ENCODE measurements at places on chromosomes 7 and 10.

DNA sequence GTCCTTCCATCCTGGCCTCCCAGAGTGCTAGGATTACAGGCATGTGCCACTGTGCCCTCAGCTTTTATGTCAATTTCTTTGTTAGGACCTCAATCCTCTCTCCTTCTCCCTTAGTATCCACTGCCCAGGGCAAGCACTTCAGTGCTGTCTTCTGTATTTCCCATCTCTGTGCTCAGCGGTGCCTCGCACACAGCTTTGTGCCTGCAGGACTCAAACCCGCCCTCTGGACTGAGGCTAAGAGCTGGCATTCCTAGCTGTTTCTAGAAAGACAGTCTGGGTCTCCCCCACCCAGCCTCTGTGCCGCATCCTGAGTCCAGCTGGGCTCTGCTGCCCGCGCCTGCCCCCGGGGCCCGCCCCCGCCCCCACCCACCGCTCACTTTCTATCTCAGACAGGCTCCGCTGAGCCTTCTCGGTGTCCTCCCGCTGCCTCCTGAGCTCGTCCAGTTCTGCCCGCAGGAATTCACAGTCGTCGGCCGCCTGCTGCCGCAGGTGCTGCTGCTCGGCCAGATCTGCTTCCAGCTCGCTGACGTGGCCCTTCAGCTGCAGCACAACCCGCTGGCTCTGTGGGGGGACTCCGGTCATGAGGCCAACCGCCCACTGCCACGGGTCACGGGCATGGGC is 67.3 kb downstream of the SPDYE5 start:
- no peak for DNase-seq
- no peak overlapping the region for H3K27ac ChIP-seq
- H3K4me3 ChIP-seq = no peak overlapping the region
- H3K36me3 ChIP-seq = peaks cover 36% of the 10 kb centered on the region
- H3K27me3 ChIP-seq = no peaks in the 10 kb centered on the region

DNA sequence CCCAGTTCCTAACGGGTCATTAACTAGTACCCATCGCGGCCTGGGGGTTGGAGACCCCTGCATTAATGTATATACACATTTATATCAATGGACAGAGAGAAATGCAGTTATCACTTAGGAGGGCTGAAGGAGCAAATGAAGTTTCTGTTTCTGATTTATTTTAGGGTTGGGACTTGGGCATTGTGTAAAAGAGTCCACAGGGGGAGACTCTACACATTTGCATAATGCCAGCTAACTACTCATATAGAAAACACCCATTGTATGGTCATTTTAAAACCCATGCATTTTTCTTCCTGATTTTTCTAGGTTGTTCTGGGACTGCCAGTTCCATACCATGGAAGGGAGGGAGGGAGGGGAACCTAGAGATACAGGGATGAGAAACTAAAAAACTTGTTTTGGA is 23.5 kb downstream of the BCCIP start:
- no peaks in the 10 kb centered on the region for H3K4me1 ChIP-seq
- H3K27ac ChIP-seq = no peak overlapping the region
- no peak overlapping the region for H3K4me3 ChIP-seq

DNA sequence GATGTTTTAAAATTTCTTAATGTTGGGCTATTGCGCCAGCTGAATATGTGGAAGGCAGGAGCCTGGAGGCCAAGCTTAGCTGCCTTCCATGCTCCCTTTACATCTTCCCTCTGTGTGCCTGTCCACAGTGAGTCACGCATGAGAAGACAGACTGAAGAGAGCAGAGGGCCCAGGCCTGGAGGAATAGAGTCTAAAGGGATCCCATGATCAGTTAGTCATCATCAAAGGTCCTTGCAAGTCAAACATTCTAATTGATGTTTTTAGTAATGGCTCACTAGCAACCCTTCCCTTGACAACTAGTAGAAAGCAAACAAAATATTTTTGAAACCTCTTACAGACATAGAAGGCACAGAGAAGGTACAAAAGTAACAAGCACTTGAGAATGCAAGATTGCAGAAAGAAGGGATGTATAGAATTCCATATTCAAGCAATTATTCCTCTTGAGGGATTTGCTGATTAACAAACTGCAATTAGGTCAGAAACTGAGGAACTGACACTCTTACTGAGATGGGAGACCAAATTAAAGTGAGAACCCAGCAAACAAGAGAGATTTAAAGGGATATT is 30.7 kb upstream of the APBB1IP start:
- DNase-seq = no peak
- H3K4me1 ChIP-seq = no peaks in the 10 kb centered on the region
- no peaks in the 10 kb centered on the region for H3K27me3 ChIP-seq
- H3K27ac ChIP-seq = no peak overlapping the region

GRCh38 chr10:131175891-131176290 is 135.6 kb downstream of the TCERG1L start:
- no peak overlapping the region for H3K4me3 ChIP-seq
- no peaks in the 10 kb centered on the region for H3K4me1 ChIP-seq
- H3K36me3 ChIP-seq = no peaks in the 10 kb centered on the region

DNA sequence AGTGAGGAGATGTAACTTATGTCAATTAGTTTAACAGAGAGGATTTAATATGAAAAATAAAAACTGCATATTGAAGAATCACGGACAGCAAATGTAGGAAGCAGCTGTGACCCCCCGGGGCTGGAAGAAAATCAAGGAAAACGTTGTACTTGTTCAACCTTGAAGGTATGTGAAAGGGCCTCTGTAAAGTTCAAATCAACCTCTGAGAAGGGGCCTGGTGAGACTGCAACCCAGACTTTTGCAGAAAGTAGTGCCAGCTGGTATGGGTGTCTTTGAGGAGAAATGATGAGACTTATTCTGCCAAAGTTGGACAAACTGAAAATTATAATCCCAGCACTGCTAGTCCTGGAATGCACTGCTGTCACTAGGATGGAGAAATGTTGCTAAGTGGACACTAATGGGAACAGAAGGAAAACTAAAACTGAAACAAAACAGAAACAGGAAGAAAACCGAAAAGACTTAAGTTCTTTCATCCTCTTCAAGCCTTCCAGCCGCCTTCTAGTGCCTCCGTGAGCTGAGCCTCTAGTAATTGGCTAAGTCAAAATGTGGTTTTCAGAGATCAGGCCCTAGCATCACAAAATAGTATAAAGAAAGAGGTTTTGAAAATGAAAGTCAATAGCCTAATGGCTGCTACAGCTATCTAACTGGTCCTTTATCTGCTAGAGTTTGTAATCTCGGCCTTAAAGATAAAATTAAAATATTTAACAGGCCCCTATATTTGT is 253.7 kb upstream of the SORCS1 start:
- H3K4me3 ChIP-seq = no peak overlapping the region
- H3K27ac ChIP-seq = no peak overlapping the region
- H3K36me3 ChIP-seq = no peaks in the 10 kb centered on the region
- no peak for DNase-seq
- H3K27me3 ChIP-seq = no peaks in the 10 kb centered on the region

- H3K4me3 ChIP-seq = no peak overlapping the region
- no peaks in the 10 kb centered on the region for H3K27me3 ChIP-seq
- no peaks in the 10 kb centered on the region for H3K36me3 ChIP-seq
- no peak for DNase-seq
- H3K4me1 ChIP-seq = no peaks in the 10 kb centered on the region
These were observed 1239.6 kb upstream of the SORCS1 start for GRCh38 chr10:108404155-108404554.

DNA sequence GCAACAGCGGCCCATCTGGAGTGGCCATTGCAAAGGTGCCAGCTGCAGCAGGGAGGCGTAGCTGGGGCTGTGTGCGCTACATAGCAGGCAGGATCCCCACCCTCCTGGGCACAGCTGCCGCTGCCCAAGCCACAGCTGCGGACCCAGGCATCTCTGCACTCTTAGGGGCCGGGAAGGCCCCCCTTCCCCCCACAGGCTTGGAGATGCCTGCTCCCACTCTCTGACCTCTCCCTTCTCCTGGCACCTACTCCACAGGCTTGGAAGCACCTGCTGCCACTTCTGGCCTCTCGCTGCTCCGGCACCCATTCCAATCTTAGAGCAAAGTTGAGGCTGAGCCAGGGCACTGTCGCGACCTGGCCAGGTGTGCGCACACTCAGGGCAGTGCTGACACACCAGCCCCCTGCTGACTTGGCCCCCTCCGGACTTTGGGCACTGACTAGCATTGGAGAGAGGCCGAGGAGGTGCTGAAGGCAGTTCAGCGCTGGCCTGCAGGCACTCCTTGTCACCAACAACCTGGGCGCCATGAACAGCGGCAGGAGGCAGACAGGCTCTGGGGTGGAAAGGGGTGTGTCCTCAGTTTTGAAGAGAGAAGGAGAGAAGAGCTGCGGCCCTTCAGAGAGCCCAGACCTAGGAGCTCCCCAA is 18.4 kb downstream of the RBM48 start:
- no peak for DNase-seq
- no peaks in the 10 kb centered on the region for H3K36me3 ChIP-seq
- no peak overlapping the region for H3K4me3 ChIP-seq
- H3K27ac ChIP-seq = no peak overlapping the region

GRCh38 chr7:38704751-38705150 is 73.6 kb upstream of the AMPH start:
- H3K4me3 ChIP-seq = no peak overlapping the region
- no peaks in the 10 kb centered on the region for H3K27me3 ChIP-seq
- no peak for DNase-seq
- no peak overlapping the region for H3K27ac ChIP-seq

GRCh38 chr7:126940723-126941307 is 311.9 kb downstream of the GRM8 start:
- no peaks in the 10 kb centered on the region for H3K36me3 ChIP-seq
- DNase-seq = no peak
- H3K4me3 ChIP-seq = no peak overlapping the region
- H3K4me1 ChIP-seq = no peaks in the 10 kb centered on the region

DNA sequence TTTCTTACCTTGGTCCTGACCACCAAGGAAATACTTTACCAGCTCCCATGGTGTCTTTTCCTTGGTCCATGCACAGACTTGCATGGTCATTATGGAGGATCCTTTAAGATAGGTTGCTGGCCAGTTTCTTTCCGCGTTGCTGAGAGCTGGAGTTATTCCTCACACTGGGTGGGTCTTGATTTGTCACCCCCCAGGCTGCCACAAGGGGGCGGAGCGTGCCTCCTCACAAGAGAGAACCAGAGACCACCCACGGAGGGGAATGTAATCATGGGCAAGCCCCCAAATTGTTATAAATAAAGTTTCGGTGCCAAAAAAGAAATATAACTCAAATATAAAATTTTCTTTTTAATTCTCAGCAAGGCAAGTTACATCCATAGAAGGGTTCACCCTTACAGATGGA is 10.5 kb upstream of the TRIM24 start:
- H3K36me3 ChIP-seq = no peaks in the 10 kb centered on the region
- no peaks in the 10 kb centered on the region for H3K27me3 ChIP-seq
- H3K4me1 ChIP-seq = no peaks in the 10 kb centered on the region
- no peak overlapping the region for H3K4me3 ChIP-seq

GRCh38 chr7:101674439-101674838 is 45.3 kb upstream of the MYL10 start:
- H3K4me1 ChIP-seq = no peaks in the 10 kb centered on the region
- no peak overlapping the region for H3K27ac ChIP-seq
- H3K4me3 ChIP-seq = no peak overlapping the region
- no peaks in the 10 kb centered on the region for H3K36me3 ChIP-seq
- DNase-seq = no peak

DNA sequence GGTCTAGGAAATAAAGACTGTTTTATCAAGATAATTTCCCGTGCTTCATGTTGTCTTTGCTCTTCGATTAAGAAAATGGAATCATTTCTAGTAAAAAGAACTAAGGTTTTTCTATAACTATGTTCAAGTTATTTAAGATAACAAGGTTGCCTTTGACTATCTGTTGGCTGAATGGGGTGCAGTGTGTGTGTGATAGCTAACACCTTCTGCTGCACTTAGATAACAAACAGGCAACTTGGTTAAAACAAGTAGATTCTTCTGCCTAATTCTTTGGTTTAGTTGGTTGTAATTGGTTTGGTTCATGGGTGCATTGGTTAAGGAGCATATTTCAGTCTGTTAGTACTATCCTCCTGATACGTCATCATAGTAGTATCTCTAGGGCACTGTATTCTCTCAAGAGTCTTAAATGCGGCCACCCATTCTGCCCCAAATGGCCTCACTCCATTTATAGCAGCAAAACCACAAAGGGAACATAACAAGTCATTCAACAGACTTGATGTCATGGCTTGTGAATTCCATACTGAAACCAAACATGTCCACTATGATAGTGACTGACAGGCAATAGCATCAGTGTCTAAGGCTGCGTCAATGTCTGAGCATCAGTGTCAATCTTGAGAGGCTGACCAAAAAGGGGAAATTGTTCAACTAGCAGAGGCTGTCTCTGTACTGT is 55.7 kb downstream of the CCDC3 start:
- DNase-seq = no peak
- H3K27me3 ChIP-seq = no peaks in the 10 kb centered on the region
- no peak overlapping the region for H3K4me3 ChIP-seq
- no peaks in the 10 kb centered on the region for H3K36me3 ChIP-seq

DNA sequence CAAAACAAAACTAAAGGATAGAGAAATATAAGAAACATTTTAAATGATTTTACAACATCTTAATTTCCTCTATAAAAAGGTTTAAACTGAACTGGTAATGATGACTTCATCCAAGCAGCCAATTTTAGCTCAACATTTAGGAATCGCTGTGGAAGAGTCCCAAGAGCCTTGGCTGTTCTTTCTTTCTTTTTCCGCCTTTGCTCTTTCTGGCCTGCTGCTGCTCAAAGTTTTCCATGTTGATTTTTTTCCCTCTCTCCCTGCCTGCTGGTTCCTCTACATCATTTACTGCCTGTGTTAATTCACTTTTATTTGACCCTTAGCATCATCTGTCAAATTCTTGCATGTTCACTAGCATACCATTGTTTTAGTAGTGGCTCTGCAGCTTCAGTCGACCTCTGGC is 146.9 kb downstream of the EVX1 start:
- H3K4me3 ChIP-seq = no peak overlapping the region
- no peak overlapping the region for H3K27ac ChIP-seq
- H3K27me3 ChIP-seq = no peaks in the 10 kb centered on the region
- H3K4me1 ChIP-seq = no peaks in the 10 kb centered on the region
- DNase-seq = no peak

DNA sequence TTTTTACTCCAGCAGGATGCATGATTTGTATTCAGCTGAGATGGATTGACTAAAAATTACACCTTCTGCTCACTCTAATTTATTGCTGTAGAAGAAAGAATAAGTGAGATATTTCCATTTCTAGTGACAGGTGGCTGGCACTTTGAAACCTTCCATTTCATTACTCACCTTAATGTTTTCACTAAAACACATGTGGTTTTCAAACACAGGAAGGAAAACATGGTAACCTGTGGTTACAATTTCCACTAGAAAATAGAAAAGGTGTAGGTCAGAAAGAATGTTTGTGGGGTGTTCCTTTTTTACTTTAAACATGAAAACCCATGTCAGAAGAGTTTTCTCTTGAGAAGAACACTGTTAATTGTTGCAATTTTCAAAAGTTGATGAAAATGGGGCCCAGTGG is 12.0 kb upstream of the PRKCQ start:
- H3K4me3 ChIP-seq = no peak overlapping the region
- no peaks in the 10 kb centered on the region for H3K36me3 ChIP-seq
- H3K4me1 ChIP-seq = no peaks in the 10 kb centered on the region
- H3K27ac ChIP-seq = peak overlapping the region; percentile 1
- no peak for DNase-seq

- no peak for DNase-seq
- no peak overlapping the region for H3K4me3 ChIP-seq
- H3K4me1 ChIP-seq = no peaks in the 10 kb centered on the region
- H3K27ac ChIP-seq = no peak overlapping the region
- H3K27me3 ChIP-seq = no peaks in the 10 kb centered on the region
- H3K36me3 ChIP-seq = no peaks in the 10 kb centered on the region
These were observed 153.4 kb downstream of the SORCS1 start for GRCh38 chr10:107011105-107011504.

- H3K27ac ChIP-seq = no peak overlapping the region
- H3K27me3 ChIP-seq = no peaks in the 10 kb centered on the region
- no peaks in the 10 kb centered on the region for H3K4me1 ChIP-seq
- no peak for DNase-seq
These were observed 14.3 kb downstream of the CFAP58 start for GRCh38 chr10:104367904-104368303.

Data from Peyer's patch (tissue), 4 donors.